ENCODE measurements at places on chromosomes 7 and 10.

DNA sequence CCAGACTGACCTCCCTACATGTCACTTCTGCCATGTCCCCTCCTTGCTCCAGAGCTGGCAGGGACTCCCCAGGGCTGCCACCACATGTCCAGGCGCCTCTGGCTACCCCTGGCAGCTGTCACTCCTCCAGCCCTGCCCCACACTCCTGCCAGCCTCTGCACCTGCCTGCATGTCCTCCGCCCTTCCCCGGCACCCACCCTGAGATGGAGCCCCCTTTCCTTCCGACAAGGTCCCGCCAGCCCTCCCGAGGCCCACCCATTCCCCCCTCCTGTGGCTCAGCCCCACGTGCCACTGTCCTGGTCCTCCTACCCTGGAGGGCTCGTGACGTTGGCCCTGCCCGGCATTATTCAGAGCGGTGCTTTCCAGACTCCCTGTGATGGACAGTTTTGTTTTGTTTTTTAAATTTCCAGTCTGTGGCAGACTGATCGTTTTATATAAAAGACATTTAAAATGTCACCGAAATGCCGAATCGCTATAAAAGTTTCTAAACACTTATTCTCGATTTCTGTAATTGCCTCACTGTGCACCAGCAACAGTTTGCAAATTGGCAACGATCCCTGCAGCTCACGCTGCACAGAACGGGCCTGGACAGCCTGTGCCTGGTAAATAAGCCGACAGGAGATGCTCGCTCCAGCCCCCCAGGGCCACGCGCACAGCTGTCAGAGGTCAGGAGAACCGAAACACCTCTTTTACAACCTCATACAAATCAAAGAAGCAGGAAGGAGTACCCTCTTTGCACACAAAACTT lies 111.1 kb upstream of the SH2B2 start:
- no peak for DNase-seq

DNA sequence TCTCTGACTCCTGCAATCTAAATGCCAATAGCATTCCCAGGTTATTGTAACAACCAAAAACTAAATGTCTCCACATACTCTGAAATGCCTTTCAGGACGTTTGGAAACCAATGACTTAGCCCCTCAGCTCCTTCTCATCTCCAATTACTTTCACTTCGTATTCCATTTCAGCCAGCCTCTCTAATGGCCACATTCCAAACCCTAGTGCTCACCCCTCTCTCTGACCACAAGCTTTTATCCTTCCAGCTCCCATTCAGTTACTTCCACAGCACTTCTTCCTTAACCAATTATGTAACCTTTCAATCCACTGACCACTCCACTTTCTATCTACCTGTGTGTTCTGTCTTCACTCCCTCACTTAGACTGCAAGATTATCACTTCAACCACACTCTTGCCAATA lies 4.3 kb downstream of the NOC3L start:
- DNase-seq: no peak

- peak; percentile 72 for DNase-seq
These were observed 3.7 kb downstream of the NRP1 start for GRCh38 chr10:33330543-33331378.

DNA sequence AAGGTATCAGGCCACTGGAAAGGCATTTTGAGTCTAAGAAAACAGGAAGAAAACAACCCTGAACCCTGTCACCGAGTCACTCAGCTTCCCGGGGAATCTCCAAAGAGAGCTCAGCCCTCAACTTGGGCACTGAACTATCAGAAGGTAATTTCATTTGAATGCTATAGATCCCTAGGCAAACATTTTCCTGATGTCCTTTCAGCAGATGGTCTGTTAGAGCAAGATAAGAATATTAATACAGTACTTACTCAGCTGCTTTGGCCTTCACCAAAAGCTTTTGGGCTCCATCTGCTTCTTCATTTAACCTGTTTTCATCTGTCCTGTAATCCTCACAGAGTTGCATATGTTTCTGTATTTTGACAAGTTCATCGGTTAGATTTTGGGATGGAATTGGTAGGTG lies 34.2 kb upstream of the LAMB1 start:
- no peak for DNase-seq

DNA sequence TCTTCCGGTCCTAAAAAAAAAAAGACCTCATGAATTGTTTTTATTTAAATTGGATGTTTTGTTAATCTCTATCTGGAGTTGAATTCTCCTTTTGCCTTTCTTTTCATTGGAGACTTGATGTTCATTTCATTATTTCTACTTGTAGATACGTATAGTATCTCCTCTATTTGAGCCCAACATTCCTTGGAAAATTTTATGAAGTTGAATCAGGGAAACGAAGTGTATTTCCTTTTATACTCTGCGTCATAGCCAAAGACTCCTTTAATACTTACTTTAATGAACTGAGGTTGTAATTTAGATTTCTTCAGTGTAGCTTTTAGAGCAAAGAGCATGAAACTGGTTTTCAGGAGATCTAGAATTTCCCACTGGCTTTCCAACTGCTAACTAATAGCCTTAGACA lies 132.4 kb downstream of the KIAA1217 start:
- DNase-seq: no peak

- no peak for DNase-seq
These were observed 10.7 kb upstream of the ATRNL1 start for GRCh38 chr10:115082506-115082905.

Data from NCI-H69 (cell line).